ENCODE measurements at places on chromosomes 5 and 9.

DNA sequence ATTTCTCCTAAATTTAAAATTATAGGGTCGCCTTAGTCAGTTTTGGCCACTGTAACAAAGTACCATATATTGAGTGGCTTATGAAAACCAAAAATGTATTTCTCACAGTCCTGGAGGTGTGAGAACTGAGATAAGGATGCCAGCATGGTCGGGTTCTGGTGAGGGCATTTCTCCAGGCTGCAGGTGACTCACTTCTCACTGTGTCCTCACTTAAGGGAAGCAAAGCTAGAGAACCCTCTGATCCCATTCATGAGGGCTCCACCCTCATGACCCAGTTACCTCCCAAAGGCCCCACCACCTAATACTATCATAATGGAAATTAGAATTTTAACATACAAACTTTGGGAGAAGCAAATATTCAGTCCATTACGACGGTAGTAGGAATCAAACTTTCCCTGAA, 75.1 kb upstream of the FBN2 start:
- no peak for DNase-seq

DNA sequence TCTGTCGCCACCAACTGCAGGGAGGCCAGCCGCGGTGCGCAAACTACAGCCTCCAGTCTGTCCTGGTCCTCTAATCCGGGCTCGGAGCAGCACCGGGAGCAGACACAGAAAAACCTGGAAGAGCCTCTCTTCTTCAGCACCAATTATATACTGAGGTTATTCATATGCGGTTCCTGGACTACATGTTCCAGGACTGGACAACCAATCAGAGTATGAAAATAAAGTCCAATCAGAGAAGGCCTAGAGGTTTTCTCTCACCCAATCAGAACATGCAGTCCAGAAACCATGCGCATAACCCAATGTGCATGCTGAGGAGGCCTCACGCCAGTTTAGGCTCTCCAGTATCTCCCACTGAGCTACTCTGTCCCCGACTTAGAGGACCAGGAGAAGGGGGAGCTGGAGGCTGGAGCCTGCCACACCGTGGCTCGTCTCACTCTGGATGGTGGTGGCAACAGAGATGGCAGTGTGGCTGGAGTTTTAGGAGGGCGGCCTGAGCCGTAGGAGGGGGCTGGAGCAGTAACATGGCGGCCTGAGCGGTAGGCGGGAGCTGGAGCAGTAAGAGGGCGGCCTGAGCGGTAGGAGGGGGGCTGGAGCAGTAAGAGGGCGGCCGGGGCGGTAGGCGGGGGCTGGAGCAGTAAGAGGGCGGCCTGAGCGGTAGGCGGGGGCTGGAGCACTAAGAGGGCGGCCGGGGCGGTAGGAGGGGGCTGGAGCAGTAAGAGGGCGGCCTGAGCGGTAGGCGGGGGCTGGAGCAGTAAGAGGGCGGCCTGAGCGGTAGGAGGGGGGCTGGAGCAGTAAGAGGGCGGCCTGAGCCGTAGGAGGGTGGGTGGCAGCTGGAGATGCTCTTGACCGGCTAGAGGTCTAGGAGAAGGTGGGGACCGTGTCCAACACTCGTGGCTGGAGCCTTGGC, 20.4 kb upstream of the TRIM52 start:
- no peak for DNase-seq

DNA sequence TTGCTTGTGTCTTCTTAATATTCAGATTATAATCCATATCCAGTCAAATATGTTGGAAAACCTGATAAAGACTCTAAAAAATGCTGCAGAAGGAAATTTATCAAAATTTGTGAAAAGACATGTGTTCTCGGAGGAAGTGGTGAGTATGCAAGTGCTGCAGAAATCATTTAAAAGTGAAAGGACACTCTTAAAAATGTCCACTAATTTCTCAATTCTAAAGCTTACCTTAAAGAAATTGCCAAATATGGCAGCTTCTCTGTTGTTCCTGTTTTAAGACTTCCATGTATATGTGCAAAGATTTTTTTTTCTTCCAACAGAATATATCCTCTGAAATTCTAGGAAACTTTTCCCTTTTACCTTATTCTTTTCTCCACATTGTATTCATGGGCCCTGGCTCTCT, 32.4 kb downstream of the PTCD2 start:
- no peak for DNase-seq

GRCh38 chr5:78594021-78594420, 54.6 kb downstream of the LHFPL2 start:
- no peak for DNase-seq

DNA sequence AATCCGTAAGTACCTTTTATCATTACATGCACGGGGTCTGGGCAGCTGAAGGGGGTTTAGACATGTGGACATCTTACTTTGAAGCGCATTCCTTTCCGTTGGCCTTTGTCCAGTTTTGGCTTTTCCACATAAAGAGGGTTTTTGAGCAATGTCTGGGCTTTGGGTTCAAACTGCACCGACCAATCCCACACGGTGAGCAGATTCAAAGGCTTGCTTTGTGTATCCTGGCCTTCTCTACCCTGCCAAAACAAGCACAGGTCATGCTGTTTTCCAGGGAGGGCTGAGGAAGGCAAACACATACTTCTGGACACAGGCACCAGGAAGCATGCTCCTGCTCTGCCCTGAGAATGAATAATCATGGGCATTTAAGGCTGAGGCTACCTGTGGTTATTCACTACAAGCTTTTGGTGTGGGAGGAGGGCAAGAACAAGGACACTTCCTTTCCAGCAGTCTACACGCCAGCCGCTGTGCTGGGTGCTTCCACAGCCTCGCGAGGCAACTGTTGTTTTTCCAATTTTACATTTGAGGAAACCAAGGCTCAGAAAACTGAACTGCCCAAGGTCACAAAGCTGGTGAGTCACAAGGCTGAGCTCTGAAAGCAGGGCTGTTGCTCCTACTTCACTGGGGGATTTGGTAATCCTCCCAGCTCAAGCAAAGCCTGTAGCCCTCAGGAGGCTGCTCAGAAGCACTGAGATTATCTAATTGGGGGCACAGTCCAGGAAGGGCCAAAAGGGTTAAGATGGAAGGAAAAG, 59.8 kb upstream of the GOLPH3 start:
- DNase-seq: peak; percentile 98

GRCh38 chr9:35646153-35646532, 4.6 kb downstream of the SIT1 start:
- no peak for DNase-seq

GRCh38 chr5:173165177-173166016, 21.1 kb downstream of the BNIP1 start:
- no peak for DNase-seq

DNA sequence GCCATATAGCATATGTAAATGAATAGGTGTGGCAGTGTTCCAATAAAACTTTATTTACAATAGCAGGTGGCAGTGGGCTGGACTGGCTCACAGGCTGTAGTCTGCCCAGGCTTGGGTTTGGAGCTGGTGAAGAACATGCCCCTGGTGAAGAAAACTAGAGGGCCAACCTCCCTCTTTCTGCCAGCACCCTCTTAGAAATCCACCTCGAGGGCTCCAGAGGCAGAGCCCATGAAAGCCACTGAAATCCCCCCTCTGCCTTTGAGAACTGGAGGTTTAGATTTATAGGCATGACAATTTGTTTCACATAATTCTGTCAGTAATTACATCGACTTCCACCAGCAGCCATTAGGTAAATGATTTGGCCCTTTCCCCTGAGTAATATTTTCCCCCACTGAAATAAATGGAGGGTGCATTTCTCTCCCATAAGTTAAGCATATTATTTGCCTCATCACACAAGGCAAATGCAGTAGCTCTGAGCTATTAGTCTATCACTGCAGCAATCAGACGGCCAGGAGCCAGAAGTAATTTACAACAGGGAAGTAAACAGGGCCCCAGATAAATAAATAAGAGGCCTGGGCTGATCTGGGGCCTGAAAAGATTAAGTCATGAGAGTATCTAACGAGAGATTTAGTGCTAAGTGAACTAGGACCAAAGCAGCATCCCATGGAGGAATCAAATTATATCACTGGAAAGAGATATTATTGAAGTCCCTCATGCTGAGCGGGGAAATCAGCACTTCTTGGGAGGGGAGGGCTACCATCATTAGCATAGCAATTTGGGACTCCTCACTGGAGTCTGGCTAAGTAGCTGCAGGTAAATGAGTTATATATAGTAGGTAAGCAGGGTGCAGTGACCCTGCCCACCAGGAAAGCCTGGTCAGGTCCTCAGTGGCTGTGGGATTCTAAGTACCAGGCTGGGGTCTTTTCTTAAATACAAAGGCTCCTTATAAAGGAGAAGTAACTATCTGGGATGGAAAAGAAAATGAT, 123.9 kb downstream of the SLIT3 start:
- DNase-seq: no peak

- no peak for DNase-seq
Observed at GRCh38 chr5:149576021-149576420, 5.3 kb upstream of the ARHGEF37 start.

DNA sequence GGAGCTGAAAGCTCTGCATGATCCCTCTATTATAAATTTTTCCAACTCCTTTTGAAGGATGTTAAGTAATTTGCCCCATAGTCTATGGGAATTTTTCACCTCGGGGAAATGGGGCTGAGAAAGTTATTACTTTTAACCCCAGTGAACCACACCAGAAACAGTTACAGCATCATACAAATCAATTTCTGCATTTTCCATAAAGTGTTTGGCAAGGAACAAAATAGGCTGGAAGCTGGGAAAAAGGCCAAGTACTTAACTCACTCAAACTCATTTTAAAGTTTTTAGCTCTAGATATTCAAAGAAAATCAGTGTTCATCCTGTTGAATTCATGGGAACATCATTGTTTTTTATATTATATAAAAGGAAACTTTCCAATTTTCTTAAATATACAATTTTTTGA, 160.9 kb downstream of the SH3GL2 start:
- DNase-seq: no peak

- no peak for DNase-seq
Observed at GRCh38 chr9:127796225-127796813, 6.4 kb upstream of the FPGS start.

DNA sequence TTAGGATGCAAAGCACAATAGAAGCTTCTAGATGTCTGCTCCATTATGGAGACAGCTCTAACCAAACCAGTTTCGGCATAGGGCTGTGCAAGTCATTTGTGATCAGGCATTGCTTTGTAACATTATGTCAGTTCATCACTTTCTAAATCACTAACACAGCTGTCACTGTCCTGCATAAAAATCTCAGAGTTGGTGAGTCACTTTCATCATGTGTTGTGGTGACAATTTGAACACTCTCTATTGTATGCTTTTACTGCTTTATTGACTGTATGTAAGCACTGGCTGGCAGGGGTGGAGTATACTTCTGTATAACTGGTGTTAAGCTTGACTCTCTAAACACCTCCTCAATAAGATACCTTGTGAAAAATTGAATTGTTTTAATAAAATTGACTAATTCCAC, 77.9 kb downstream of the SLCO4C1 start:
- no peak for DNase-seq

GRCh38 chr5:39016587-39017275, 57.5 kb downstream of the RICTOR start:
- DNase-seq: no peak

GRCh38 chr9:132898051-132898450, 19.4 kb downstream of the SPACA9 start:
- no peak for DNase-seq

GRCh38 chr5:8884029-8884428, 661.8 kb downstream of the SEMA5A start:
- no peak for DNase-seq

DNA sequence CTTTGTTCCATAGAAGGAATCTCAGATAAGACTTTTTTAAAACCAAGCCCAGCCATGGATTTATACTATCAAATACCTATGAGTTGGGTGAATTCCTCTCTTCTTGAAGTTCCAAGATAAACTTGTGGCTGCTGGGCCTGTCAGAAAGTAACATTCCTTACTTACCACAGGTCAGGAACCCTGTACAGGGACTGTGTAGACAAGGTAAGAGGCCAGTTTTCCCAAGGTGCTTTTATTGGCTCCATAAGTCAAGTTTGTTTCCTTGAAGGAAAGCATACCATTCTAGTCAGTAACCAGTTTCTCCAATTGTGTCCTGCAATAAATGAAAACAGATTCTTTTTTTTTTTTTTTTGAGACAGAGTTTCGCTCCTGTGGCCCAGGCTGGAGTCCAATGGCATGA, 8.8 kb upstream of the CLTB start:
- DNase-seq: no peak

GRCh38 chr5:97406946-97407676, 224.1 kb upstream of the RIOK2 start:
- no peak for DNase-seq

GRCh38 chr9:21324047-21324446, 11.2 kb downstream of the KLHL9 start:
- DNase-seq: peak; percentile 42

DNA sequence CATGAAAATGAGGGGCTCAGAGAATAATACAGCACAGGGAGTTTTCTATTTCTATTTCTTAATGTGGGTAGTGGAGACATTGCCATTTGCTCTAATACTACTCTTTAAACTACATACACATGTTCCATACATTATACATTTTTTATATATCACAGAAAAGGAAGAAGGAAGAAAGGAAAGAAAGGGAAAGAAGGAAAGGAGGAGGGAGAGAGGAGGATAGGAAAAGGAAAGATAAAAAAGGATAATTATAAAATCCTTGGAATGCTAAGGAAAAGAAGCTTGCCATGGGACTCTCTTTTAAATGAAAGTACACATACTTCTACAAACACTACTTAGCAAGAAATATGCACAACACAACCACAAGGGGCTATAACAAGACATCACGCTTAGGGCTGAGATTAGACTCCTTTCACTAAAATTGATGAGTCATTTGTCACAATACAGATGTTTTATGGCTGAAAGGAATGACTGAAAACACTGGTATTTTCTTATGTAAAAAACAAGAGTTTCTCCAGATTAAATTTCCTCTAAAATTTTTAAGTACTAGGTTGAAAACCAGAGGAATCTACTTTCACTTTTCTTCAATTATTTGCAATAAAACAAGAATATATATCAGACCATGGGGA, 219.8 kb downstream of the ARL15 start:
- DNase-seq: peak; percentile 81

GRCh38 chr5:119257613-119258012, 98.2 kb upstream of the TNFAIP8 start:
- no peak for DNase-seq

DNA sequence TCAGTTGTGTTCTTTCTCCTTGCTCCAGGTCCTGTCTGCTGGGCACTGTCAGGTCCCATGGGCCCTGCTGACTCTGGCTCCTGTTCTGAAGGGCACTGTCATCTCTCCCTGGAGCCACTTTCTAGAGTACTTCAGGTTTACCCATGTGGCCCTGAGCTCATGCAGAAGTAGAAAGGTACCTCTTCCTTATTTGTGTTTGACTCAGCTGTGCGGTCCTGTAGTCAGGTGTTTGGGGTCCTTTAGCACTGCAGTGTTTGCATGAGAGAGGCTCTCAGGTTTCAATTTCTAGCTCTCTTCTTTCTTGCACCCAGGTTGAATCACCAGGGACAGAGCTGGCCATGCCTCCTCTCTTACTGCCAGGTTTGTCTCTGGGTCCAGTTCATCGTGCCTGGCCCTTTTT, 71.5 kb downstream of the HSPA4 start:
- DNase-seq: no peak

- no peak for DNase-seq
Observed at GRCh38 chr5:156617426-156617825, 232.7 kb upstream of the PPP1R2B start.
